ENCODE measurements at places on chromosomes 11 and 22.

DNA sequence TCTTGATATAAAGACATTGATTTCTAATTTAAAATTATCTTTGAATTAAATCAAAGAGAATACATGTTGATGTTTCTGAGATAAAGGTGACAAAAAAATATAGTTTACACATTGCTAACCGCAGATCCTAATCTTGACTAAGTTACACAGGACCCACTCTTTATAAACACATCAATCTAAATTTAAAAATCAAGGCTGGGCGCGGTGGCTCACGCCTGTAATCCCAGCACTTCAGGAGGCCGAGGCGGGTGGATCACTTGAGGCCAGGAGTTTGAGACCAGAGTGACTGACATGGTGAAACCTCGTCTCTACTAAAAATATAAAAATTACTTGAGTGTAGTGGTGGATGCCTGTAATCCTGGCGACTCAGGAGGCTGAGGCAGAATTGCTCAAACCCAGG is 1.9 kb downstream of the ARFGAP3 start:
- DNase-seq, result no peak

DNA sequence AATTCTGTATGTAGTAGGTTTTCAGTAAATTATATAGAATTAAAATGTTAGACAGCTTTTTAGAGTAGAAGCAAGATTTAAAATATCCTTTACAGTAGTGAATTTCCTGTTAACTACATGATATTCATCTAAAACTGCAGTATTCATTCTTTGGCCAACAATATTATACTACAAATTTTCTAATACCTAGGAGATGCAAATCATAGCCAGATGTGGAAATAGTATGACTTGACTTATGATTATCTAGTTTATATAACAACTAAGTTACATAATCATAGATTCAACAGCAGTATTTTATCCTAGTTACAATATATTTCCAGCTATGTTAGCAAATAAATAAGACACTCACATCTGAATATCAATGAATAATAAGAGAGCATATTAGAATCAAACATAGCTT is 163.2 kb downstream of the MSANTD4 start:
- no peak for DNase-seq

- no peak for DNase-seq
Observed at GRCh38 chr11:126857860-126858808, 142.4 kb downstream of the KIRREL3 start.

DNA sequence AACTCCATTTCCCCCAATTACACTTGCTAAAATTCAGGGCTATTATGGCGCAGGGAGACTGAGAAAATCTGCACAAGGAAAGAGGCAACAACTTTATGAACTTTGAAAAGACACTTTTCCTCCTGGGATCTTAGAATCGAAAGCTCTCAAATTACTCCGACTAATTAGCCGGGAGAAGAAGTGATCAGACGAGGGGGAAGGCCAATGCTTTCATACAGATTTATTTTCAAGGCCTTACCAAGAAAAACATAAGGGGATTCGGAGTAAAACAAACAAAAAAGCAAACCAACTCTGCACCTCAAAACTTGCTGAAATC is 1.6 kb downstream of the PAX6 start:
- no peak for DNase-seq

DNA sequence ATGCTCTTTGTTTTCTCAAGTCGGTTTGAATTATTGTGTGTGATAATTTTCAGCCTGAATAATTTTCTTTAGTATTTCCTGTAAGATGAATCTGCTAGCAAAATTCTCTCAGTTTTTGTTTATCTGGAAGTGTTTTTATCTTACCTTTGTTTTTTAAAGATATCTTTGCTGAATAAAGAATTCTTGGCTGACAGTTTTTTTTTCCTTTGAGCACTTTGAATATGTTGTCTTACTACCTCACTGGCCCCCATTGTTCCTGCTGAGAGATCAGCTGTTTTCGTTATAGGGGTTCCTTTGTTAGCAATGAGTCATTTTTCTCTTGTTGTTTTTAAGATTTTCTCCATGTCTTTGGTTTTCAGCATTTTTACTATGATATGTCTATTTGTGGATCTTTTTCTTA is 63.0 kb downstream of the HORMAD2 start:
- DNase-seq, result no peak

- DNase-seq, result no peak
Observed at GRCh38 chr11:132349811-132350733, 979.7 kb downstream of the NTM start.

DNA sequence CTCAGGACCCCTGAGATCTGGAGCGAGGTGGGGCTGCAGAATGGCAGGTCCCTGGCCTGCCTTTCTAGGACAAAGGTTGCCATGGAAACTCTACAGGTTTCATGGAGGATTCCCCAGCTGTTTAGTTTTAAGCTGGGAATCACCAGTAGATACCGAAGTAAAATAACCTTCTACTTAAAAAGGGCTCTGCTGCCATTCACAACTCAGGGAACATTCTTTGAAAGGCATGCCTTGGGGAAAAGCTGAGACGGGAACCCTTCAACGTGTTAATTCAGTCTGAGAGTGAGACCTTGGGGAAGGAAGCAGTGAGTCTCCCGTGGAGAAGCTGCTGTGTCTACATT is 493.3 kb downstream of the BRD1 start:
- no peak for DNase-seq

DNA sequence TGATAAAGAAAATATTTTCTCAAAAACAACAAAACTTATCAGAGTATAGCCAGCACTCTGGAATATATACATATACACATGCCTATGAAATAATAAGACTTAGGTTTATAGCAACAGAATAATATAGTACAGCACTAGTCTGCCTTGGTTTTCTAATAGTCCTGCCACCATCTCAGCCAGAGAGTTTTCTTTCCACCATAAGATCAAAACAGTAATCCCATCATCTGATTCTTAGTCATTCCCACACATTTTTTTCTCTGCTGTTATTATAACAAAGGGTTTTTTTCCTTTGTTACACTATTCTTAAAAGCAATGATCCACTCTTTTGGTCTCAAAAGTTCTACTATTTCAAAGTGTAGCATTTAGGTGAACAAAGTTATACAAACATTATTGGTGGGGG is 15.1 kb downstream of the MTMR2 start:
- DNase-seq, result no peak

- DNase-seq, result no peak
Observed at GRCh38 chr11:19187114-19187832, 14.5 kb downstream of the CSRP3 start.

DNA sequence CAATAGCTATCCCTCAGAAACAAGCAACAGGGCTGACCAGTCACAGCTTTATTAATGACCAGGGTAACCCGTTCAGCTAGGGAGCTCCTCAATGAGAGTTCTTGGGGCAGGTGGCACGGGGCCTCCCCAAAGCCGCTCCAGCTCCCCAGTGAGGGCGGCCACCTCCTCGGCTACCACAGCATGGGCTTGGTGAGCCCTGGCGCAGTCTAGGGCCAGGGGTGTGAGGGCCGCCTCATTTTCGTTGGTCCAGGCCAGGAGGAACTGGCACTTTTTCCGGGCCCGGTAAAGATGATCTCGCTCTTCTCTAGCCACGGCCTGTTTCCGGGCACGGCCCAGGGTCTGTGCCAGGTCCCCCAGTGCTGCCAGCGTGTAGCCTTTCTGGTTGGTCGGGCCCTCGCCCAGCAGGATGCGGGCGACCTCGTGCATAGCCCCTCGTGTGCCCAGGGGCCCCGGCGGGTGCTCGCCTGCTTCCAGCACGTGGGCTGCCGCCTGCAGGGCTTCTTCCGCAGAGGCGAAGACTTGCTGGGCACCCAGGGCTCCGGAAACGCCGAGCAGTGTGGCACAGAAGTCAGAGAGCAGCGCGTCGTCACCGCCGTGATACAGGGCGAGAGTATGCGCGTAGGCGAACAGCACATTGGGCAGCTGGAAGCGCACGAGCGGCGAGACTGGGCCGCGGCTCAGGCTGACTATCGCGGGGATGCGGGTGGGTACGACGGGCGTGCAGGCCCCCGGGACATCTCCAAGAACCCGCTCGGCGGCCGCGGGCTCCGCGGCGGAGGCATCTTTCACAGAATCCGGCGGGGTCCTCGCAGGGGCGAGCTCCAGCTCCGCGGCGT is 913 bp downstream of the ZNHIT2 start:
- peak; percentile 55 for DNase-seq

DNA sequence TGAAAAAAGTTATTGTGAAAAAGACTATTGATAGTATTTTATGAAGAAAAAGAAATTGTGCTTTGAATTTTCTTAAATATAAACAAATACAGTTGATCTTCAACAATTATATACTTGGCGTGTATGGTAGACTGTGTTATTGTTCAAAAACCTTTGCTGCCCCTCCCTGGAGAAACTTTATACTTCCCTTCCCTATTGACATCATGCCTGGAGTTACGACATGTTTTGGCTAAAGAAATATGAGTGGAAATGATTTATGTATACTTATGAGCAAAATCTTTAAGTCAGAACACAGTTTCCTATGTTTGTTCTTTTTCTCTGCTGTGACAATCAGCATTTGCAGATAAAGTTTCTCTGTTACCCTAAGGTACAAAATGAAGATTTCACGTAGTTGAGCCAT is 243.8 kb downstream of the TMEM135 start:
- DNase-seq, result no peak

DNA sequence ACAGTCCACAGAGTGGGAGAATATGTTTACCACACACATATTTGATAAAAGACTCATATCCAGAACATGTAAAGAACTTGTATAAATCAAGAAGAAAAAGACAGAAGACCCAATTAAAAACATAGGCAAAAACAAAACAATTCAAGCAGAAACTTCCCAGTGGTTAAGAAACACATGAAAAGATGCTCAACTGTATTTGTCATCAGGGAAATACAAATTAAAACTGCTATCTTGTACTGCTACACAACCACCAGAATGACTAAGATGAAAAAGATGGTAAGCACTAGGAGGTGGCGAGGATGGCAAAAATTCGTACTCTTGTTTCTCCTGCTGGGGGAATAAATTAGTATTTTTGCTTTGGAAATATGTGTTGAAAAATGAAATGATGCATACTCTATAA is 192.3 kb upstream of the C11orf87 start:
- no peak for DNase-seq

- no peak for DNase-seq
Observed at GRCh38 chr22:30441088-30441487, 15.5 kb downstream of the MTFP1 start.

DNA sequence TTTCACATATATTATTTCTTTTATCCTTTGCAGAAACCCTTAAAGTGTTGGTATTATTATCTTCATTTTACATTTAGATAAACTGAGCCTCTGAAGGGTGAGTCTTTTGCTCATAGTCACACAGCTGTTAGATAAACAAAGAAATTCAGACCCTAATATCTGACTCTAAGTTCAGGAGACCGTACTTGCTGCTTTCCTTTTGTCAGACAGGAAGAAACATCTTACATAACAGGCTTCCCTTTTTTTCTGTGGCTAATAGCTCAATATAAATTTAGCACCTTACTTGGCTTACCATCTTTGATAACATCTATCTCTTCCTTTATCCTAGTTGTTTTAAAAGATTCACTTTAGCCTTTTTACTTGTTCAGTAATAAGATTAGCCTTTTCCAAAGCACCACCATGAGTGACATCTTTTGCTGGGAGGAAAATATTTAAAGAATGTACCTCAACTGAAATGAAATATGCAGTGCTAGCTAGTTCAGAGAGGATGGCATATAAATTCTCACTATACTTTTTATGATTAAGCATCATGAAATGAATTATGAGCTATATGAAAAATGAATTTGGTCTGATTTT is 128.6 kb downstream of the WNT11 start:
- no peak for DNase-seq

DNA sequence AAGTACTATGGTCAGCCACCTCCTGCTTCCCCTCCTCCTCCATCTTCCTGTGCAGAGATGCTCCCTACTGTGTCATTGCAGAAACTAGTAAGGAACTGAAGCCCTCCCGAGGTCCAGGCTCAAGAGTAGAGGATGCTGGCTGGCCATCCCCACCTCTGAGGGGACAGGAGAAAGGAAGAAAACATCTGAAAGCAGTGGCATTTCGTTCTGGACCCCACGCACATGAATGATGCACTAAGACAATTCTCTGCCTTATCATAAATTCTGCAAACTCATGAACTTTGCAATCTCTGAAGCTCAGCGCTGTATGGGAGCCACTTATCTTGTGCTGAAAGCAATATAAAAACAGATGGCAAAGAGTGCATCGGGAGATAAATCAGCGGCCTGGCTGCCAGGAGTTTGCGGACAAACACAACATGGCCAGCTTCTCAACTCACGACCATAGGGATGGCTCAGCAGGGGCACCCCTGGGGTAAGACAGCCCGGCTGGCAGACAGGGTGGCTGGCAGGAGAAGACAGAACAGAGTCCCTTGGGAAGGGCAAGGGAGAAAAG is 306.4 kb downstream of the NXPE2 start:
- DNase-seq, result no peak

DNA sequence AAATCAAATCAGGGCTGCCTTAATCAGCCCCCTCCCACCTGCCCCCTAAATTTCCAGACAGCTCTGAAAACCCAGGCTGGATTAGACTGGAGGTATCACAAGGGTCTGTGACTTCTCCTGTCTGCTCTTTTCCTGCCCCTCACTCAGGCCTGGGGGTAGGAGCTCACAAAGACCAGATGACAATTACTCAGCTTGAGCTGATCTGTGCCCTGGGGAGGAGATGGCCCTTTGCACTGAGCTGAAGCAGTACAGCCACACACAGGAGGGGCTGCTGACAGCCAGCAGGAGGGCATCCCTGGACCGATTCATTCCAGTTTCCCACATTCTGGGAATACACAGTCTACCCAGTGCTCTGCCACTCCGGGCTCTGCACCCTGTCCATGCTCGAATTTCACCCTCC is 4.2 kb downstream of the ABCC8 start:
- no peak for DNase-seq

DNA sequence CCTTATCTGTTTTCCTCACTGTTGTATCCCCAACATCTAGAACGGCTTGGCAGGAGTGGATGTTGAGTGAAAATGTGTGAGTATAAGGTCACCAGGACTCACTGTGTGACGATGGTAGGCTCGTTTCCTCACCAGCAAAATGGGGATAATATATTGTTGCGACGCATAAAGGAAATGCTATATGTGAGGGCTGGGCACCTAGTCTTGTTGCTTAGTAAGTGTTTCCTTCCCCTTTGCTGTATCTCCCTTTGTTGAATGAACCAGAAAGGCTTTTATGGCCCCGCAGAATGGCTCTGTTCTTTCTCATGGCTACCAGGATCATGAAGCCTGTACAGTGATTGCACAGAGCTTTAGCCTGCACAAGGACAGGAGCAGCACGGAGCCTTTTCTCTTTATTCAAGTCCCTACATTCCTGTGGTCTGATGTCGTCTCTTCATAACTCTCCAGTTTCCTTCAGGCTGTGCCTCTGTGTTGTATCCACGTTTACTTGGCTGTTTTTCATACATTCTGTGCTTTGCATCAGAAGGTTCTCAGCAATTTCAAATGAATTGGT is 5.4 kb downstream of the TNRC6B start:
- DNase-seq, result peak; percentile 43
